ENCODE measurements at places on chromosomes 7 and 10. TPM values are rescaled to one million over a fixed set of nuclear protein-coding genes. Genes with fewer than 3 reads are reported as not detected.

Gene TRIM50
- 0.09 TPM for total RNA-seq

- no peak for DNase-seq
These were observed 97.1 kb downstream of the TFEC start for GRCh38 chr7:115933471-115933870.

DNA sequence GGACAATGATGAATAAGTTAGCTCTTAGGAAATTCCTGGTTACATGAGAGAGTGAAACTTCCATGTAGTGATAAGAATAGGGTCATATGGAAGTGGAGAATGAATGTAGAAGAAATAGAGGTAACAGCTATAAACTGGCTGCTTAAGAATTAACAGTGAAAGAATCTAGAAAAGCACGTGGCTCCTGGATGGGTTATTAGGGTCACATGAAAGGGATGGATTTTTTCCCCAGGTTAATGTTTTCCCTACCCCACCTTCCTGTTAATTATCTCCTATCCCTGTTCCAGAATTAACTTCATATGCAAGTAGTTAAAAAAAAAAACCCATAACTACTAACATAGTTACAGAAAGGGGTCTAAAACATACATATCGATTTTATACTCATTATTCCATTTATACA is 58.0 kb downstream of the ANKIB1 start:
- DNase-seq: no peak

Gene MMP21
- total RNA-seq: not detected

Gene BTAF1
- total RNA-seq: 49.9 TPM

DNA sequence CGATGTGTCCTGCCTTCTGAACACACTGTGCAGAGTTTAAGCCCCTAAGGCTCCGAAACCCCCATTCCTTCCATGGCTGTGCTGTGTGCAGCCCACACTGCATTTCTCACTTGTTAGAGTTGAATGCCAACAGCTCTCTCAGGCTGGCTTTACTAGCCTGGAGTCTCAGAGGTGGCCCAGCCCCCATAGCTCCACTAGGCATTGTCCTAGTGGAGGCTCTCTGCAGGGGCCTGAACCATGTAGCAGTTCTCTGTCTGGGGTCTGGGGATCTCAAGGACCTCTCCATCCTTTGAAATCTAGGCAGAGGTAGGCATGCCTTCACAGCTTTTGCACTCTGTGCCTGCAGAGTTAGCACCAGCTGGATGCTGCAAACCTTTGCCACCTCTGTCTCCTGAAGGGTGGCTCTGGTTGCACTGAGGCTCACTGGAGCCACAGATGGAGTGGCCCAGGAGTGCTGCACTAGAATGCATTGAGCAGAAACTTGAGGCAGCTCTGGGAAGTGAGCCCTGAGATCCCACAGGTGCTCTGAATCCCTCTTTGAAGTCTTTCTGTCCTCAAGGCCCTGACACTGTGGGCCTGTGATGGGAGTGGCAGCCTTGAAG is 301.7 kb downstream of the DGKB start:
- no peak for DNase-seq

Gene CYP2C19
- total RNA-seq: not detected

GRCh38 chr7:110771717-110772116 is 319.2 kb upstream of the LRRN3 start:
- no peak for DNase-seq

DNA sequence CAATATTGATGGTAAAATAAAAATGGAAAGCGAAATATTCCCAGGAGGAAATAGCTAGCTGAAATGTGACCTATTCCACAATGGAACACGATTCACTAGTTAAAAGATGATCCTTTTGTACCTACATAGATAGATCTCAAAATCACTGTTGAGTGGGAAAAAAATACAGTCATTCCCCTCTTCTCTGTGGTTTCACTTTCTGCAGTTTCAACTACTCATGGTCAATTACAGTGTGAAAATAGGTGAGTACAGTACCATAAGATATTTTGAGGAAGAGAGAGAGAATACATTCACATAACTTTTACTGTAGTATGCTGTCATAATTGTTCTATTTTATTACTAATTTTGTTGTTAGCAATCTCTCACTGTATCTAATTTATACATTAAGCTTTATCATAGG is 56.0 kb upstream of the COL13A1 start:
- DNase-seq: no peak

DNA sequence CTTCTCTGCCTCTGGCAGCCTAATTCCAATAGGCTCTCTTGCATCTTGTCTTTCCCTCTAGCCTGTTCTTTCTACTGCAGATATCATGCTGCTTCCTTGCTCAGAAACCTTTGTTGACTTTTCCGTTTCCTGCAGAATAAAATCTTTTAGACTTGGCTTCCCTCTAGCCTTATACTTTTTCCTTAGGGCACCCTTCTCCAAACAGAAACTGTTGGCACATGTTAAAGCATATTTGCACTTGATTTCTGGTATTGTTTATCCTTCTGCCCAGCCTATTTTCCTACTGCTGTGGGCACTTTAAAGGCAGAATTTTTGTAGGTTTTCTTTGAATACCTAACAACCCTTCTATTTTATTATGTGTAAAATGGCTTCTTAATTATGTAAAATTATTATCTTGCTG is 4.6 kb downstream of the GNAI1 start:
- no peak for DNase-seq

- no peak for DNase-seq
These were observed 1133.4 kb downstream of the XPNPEP1 start for GRCh38 chr10:108789919-108790318.

DNA sequence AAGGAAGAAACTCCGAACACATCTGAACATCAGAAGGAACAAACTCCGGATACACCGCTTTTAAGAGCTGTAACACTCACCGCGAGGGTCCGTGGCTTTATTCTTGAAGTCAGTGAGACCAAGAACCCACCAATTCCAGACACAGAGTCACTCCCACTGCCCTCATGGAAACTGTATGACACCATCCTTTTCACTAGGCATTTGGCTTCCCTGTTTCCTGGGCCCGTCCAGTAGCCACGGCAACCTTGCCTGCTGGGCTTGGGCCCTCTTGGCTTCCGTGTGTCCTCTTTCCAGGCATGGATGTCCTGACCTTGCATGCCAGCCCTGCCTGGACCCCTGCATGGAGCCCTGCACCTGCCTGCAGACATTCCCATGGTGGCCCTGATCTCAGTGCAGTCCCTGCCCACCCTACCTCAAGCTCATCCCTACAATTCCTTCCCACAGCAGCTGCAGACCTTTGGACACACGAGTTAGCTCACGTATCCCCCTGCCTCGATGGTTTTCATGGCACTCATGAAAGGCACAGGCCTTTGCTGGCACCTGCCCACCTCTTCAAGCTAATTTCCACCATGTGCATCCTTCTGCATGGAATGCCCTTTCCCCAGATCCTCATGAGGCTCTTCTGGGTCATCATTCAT is 6.7 kb downstream of the SH2D4B start:
- DNase-seq: no peak

Gene PNLIP
- total RNA-seq: 0.09 TPM

Gene KCP
- 0.09 TPM for total RNA-seq

GRCh38 chr7:132836746-132837145 is 245.1 kb downstream of the CHCHD3 start:
- DNase-seq: no peak

Gene SORCS1
- 3.6 TPM for total RNA-seq

GRCh38 chr10:7610651-7611389 is 55.9 kb downstream of the ITIH5 start:
- DNase-seq: no peak

Gene PON3
- 3.2 TPM for total RNA-seq

Gene DEPP1
- 12.2 TPM for total RNA-seq

- DNase-seq: no peak
These were observed 305.1 kb downstream of the RPS24 start for GRCh38 chr10:78338717-78339116.

Gene CFAP46
- 0.09 TPM for total RNA-seq

Gene YWHAG
- 16.0 TPM for total RNA-seq

- DNase-seq: no peak
These were observed 1.7 kb downstream of the KLF6 start for GRCh38 chr10:3783316-3783681.

All from thymus (tissue), 14 donors.